ENCODE measurements at places on chromosomes 1 and 21. TPM values are rescaled to one million over a fixed set of nuclear protein-coding genes. Genes with fewer than 3 reads are reported as not detected.

GRCh38 chr1:178495158-178495557 lies 1.6 kb downstream of the CLEC20A start:
- DNase-seq: no peak

- DNase-seq: no peak
Measured at GRCh38 chr1:165290148-165290547, 66.4 kb downstream of the LMX1A start.

The WDR64 gene
- total RNA-seq: not detected

- no peak for DNase-seq
Measured at GRCh38 chr1:162008799-162009198, 14.9 kb downstream of the OLFML2B start.

The CELA2A gene
- not detected for total RNA-seq

DNA sequence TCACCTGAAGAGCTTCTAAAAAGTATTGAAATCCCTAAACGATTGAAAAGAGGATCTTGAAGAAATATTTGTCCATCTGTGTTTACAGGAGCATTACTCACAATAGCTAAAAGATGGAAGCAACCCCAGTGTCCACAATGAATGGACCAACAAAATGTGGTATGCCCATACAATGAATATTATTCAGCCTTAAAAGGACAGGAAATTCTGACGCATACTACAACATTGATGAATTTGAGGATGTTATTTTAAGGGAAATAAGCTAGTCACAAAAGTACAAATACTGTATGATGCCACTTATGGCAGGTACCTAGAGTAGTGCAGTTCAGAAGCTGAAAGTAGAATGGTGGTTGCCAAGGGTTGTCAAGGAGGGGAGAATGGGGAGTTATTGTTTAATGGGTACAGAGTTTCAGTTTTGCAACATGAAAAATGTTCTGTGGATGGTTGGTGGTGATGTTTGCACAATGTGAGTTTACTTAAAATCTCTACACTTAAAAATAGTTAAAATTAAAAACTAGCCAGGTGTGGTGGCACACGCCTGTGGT lies 37.1 kb upstream of the GADD45A start:
- no peak for DNase-seq

The ODR4 gene
- total RNA-seq: 11.1 TPM

DNA sequence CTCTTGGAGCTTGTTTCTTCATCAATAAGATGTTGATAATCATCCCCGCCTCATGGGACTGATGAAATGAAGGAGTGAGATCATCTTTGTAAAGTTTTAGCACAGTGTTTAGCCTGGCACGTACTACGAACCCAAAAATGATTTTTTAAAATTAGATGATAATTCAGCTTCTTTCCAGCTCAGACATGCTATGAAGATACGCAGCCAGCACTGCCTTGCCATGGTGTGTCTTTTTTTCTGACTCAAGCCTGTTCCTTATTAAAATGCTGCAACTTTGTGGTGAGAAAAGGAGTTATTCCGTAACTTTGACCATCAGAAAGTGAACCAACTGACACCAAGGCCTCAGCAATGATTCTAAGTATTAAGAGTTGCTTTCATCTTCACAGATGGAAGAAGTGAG lies 269.0 kb downstream of the LTN1 start:
- DNase-seq: no peak

DNA sequence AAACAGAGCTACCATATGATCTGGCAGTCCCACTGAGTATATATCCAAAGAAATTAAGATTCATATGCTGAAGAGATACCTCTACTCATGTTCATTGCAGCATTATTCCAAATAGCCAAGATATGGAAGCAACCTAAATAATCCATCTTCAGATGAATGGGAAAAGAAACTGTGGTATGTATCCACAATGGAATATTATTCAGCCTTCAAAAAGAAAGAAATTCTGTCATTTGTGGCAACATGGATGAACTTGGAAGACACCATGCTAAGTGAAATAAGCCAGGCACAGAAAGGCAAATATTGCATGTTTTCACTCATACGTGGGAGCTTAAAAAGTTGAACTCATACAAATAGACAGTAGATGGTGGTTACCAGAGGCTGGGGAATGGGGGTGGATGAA lies 47.8 kb downstream of the UBE4B start:
- no peak for DNase-seq

- DNase-seq: peak; percentile 68
Measured at GRCh38 chr21:45894450-45894825, 87.1 kb upstream of the COL6A1 start.

GRCh38 chr1:85172684-85173337 lies 28.0 kb downstream of the SYDE2 start:
- DNase-seq: no peak

DNA sequence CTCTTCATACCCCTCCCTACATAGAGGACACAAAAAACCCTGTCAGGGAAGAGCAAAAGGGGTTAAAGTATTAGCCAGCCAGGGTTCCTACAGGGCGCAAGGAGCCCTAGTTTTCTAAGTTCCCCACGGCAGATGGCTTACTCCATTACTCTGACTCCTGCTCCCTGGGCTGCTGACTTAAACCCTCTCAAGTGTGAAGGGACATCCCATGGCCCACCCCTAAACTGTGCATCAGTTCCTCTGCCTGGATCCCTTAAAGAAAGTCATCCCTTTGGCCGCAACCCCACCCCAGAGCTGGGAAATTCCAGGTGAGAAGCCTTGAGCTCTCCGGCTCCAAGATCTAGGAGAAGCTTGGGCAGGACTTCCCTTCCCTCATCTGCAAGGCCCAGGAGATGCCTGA lies 236.0 kb downstream of the TOMM20 start:
- DNase-seq: no peak

The DDR2 gene
- 6.7 TPM for total RNA-seq

The INKA2 gene
- 15.0 TPM for total RNA-seq

The DISC1 gene
- total RNA-seq: 1.6 TPM

DNA sequence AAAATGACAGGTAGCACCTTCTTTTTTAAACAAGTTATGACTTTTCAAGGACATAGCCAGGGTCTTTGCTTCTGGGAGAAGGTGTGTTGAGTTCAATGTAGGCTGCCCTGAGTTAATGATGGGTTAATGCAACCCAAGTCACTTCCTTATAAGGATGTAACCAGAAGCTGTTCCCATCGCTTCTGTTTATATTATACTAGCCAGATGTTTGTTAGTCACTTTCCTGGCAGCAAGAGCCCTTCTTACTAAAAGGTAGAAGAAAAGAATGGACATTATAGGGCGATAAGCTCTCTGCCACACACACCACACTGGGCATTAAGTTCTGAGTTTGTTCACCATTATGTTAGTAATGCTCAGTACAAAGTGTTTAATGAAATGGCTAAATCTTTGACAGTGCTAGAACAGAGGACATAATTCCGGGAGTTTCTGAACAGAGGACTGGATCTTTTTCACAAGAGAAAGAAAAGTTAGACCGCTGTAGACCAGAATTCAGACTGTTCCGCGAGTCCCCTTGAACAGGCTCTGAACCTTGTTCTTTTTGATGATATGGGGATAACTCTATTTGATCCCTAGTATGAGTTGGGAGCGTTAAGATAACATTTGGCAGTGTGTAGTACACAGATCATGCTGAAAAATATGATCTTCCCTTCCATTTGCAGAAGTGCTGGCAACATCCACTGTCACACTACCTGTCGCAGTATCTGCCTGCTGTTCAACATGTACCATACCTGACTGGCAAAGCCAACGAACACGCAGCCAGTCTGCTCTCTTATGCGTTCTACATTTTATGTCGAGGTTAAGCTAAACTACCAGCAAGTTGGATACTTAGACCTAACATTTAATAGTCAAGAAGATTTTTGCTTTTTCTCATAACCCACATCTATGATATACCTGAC lies 41.0 kb downstream of the DEGS1 start:
- no peak for DNase-seq

The CHODL gene
- 0.59 TPM for total RNA-seq

GRCh38 chr21:43284700-43285099 lies 115.9 kb downstream of the CRYAA start:
- no peak for DNase-seq

DNA sequence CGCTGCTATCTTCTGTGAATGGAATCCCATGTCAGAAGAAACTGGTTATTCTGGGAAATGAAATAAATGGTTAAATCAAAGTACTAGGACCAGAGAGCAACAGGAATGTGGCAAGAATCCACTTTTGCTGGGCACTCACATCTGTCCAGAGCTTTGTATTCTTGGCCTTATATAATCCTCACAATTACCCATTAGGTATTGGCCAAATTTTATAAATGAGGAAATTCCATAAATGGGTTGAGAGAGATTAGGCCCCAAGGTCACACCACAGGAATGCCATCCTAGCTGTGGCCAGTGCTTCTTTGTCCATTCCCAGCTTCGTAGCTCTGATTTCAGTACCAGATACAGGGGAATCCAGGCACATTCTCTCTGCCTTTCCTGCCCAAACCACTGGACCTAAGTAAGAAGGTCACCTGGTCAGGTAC lies 76.1 kb upstream of the HOOK1 start:
- no peak for DNase-seq

DNA sequence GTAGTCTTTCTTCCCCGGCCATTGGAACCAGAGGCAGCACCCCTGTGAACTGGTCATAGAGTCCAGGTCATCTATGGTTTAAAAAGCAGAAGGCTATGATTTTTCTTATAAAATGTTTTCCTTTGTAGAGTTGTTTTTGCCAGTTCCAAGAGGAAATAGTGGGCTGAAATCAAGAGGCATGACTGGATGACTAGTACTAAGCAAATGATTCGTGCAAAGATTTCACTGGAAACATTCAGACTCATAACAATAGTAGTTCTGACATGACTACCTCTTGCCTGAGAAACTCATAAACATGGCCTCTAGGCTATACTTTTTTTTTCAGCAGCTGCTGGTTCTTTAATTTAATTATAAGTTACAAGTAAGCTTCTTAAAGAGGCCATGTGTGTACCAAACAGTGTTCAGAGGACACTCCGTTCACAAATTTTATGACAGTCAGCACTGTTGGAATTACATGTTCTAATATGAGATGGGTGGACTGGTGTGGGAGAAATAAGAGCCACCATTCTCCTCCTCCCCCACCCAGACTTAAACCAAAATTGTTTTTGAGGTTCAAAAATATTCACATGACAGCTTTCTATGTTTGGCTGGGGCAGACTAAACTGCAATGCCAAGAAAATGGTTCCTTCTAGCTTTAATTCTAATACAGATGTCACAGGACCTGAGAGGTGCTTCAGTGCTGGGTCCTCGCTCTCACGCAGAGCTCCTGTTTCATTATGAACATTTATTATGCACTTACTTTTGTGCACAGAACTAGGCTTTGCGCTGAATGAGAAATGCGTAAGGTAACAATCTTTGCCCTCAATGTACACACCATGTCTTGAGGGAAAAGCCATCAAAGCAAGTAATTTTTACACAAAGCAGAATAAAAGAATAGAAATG lies 147.5 kb downstream of the ZC3H11B start:
- DNase-seq: no peak

GRCh38 chr21:46455575-46456385 lies 2.9 kb upstream of the DIP2A start:
- DNase-seq: no peak

- DNase-seq: no peak
Measured at GRCh38 chr1:5410652-5411051, 581.6 kb downstream of the NPHP4 start.

DNA sequence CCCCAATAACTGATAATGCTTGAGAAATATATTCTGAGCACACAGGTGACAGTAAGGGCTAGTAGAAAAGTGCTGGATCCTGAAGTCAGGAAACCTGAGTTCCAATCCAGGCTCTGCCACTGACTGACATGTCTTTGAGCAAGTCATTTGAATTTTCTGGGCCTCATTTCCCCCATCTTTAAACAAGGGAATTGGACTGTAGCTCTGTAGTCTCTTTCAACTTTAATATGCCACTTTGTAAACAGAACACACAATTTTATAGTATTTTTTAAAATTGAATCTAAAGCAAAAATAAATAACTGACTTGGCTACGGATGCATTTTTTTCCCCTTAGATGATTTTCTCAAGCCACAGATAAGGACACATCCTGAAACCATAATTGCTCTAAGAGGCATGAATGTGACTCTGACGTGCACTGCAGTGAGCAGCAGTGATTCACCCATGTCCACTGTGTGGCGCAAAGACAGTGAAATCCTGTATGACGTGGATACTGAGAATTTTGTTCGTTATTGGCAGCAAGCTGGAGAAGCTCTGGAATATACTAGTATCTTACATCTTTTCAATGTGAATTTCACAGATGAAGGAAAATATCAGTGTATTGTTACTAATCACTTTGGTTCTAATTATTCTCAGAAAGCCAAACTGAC lies 37.0 kb downstream of the LRIG2 start:
- DNase-seq: peak; percentile 19

- DNase-seq: no peak
Measured at GRCh38 chr1:202571719-202572339, 138.4 kb downstream of the SYT2 start.

DNA sequence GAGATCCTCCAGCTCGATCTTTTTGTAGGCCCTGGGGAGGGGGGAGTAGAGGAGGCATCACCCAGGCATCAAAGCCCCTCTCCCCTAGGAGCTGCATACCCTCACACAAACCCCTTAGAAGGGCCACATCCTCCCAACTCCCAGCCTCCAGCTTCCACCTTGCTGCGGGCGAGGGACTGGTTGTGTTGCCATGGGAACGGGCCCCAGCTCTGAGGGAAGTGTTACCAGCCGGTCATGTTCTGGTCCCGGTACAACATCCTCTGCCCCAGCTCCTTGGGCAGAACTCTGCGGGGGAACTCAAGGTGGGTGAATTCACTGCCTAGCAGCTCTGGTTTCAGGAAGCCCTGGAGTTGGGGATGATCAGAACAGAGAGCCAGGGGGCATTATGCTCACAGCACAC lies 4.1 kb downstream of the PPM1J start:
- no peak for DNase-seq

DNA sequence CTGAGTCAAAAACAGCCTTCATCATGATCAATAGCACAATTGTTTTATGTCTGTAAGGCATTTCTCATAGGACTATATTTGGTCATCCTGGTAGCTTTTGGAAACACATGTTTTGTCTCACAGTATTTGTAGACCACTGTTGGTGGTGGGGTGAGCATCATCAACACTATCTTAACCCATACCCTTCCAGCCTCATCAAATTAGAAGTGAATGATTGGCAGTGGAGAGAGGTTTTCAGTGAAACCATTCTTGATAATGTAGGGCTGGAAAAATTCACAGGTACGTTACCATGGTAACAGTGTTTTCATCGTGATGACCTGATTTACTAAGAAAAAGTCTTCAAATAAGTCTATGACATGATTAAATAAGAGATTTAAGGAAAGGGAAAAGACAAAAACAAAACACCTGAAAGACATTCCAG lies 45.3 kb upstream of the C1orf105 start:
- no peak for DNase-seq

- DNase-seq: no peak
Measured at GRCh38 chr1:155933591-155934096, 569 bp downstream of the KHDC4 start.

The PTBP2 gene
- 14.5 TPM for total RNA-seq

DNA sequence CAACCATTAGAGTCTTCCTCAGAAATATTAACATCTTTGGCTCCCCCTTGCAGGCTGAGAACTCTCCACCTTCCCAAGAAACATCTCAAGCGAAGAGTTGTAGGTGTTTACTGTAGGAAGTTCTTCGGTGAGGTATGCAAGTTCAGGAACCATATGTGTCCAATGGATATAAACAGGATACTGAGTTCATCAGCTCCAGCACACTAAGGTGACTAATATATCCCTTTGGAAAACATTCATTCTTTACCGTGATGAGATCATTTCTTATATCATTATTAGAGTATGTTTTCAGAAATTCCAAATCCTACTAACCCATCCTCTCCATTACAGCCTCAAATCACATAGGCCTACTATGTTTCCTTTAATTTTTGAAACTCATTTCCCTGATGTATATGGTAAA lies 37.3 kb upstream of the PRMT6 start:
- DNase-seq: no peak

- DNase-seq: no peak
Measured at GRCh38 chr1:110556471-110556807, 37.5 kb upstream of the KCNA10 start.

The REN gene
- total RNA-seq: not detected
